ENCODE measurements at places on chromosomes 4 and X.

- DNase-seq = peak; percentile 85
These were observed at the start of gene INTU for GRCh38 chr4:127632420-127633403. INTU (plus strand) TSS chr4:127632957; CDS start chr4:127633035, 78 bp downstream.

DNA sequence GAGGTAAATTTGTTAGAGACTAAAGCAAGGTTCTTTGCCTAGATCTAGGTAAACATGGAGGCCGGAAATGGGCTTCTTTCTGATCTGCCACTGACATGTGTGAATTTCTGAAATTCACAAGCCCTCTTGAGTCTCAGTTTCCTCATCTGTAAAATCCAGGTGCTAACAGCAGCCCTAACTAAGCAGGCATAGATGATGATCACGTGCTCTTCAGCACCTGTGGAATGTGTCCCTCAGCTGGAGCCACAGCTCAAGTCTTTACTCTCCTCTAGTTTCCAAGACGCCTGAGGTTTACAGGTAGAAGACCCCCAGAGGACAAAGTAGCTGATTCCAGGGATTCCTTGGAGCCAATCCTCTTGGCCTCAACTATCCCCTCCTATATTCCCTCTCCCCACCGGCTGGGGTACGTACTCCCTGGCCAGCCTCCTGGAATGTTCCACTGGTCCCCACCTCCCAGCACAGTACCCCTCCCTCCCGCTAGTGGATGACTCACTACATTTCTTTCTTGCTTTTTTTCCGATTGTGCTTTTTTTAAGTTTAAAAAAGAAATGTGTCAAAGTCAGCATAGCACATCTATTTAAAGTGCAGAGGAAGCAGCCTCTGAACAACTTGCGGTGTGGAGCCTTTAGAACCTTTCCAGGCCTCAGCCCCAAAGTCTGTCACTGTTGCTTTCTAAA is 98.4 kb downstream of the PHKA2 start:
- DNase-seq = no peak

DNA sequence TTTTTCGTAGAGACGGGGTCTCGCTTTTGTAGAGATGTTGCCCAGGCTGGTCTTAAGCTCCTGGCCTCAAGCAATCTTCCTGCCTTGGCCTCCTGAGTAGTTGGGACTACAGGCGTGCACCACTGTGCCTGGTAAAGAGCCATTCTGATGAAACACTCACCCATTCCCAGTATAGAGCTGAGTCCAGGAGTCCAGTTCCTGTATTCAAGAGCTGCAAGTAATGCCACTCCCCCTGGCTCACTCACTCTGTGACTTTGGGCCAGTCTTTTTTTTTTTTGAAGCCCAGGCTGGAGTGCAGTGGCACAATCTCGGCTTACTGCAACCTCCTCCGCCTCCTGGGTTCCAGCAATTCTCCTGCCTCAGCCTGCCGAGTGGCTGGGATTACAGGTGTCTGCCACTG is 3.5 kb downstream of the CCDC22 start:
- no peak for DNase-seq

DNA sequence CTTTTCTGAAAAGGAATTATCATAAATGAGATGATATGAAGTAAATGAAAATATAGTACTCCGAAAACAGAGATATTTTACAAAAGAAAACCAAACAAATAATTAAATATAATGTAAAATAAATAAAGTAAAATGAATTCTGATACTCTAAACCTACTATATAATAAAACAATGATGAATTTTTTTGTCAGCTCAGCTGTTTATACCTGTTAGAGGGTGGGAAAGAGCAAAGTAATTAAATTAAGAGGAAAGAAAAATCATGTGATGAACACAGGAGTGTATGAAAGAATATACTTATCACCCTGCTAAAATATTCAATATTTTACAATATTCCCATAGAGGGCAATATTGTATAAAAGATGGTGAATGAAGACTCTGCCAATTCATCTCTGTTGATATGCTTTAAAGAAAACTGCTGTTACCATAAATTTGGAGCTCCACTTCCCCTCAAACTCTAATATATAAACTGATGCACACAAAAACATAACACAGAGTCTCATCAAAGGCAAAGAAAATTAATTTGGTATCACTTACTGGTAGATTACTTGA is 6.5 kb upstream of the NDST4 start:
- no peak for DNase-seq

- no peak for DNase-seq
These were observed 28.1 kb downstream of the KLHL8 start for GRCh38 chr4:87192145-87192919.

DNA sequence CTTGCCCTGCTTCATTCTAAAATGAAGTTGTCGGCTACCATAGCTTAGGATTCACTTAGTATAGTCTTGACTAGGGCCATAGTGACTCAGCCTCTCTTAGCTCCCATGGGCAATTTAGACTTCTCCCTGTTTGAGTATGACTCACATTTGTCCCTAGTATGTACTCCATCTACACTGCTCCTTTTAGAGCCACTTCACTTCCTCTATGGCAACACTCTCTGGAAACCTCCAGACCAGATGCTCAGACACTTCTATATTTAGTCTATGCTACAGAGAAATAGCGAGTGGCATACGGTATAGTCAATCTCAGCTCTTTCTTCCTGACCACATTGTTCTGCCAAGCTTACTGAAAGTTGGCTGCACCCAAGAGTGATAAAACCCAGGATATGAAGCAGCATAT is 11.2 kb downstream of the MEPE start:
- DNase-seq = no peak

DNA sequence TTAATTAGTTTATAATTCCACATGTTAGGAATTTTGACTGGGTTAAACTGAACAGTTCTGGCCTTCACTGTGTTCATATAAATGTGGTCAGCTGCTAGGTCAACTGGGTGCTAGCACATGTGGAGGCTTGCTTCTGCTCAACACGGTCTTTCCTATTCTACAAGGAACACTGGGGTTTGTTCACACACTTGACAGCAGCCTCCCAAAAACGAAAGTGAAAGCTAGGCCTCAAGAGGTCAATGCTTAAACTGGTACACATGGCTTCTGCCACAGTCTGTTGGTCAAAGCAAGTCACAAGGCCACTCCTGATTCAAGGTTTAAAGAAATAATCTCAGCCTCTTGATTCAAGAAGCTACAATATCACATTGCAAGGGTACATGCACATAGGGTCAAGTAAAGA is 126.5 kb downstream of the QDPR start:
- DNase-seq = peak; percentile 14

DNA sequence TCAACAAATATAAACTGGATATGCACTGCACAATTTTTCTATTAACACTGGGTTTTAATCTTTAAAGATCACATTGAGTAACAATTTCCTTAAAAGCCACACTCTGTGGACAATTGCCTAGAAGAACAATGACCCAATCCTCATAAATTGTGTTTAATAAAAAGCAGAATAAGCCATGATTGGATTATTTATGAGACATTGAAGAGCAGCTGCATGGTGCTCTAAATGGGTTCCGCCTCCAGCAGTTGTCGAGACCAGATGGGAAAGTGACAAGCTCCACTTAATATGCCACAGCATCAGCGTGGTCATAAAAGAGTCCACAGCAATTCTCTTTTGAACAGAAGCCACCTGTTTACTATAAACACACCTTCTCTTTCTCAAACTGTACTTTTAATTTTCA is 635.2 kb upstream of the FRG1 start:
- no peak for DNase-seq

DNA sequence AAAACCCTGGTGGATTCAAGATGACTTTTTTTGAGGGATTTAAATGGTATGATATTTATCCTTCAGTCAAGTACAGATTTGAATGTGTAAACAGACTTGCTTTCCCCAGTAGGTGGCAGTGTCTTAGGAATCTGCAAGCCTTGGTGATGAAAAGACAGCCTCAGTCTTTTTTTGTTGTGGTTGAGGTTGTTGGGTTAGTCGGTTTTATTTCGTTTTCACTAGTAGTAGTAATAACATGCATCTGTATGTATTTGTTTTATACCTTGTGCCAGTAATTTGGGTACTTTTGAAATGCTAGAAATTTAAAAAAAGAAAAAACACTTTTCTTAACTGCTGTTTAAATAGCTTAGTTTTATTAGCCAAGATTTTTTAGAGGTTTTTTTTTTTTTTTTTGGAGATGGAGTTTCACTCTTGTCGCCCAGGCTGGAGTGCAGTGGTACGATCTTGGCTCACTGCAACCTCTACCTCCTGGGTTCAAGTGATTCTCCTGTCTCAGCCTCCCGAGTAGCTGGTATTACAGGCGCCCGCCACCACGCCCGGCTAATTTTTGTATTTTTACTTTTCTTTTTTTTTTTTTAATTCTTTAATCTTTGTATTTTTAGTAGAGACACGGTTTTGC is 39.2 kb downstream of the COPS4 start:
- DNase-seq = peak; percentile 73

DNA sequence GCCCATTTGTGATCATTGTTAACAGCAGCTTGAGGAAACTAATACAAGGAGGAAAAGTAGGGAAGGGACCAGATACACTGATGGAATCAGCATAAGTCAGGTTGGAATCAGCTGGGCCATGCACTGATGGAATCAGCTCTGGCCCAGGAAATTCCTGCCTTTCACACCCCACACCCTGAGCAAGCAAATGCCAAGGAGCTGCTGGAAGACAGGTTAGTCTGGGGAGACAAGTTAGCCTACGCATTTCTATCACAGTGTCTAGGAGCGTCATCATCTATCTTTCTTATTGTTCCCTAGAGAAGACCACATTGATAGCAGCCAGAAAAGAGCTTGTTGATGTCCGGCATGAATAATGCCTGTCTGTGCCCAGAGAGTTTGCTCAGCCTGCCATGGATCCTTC is 16.2 kb upstream of the CEP135 start:
- no peak for DNase-seq

- no peak for DNase-seq
These were observed 172.4 kb downstream of the TLL1 start for GRCh38 chr4:166045457-166045856.

DNA sequence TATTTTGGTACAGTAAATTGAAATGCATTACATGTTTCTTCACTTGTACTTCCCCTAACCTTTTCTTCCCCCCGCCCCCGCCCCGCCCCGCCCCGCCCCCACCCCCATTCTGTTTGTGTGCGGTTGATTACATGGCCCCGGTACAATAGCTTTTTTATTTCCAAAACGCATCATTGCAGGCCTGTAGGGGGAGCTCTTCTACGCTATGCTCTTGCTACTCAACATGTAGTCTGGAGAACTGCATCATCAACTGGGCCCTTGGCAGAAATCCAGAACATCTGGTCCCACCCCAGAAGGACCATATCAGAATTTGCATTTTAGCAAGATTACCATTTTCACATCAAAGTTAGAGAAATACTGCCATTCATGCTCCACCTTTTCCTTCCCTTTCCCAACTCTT is 333.3 kb upstream of the DDX53 start:
- no peak for DNase-seq

DNA sequence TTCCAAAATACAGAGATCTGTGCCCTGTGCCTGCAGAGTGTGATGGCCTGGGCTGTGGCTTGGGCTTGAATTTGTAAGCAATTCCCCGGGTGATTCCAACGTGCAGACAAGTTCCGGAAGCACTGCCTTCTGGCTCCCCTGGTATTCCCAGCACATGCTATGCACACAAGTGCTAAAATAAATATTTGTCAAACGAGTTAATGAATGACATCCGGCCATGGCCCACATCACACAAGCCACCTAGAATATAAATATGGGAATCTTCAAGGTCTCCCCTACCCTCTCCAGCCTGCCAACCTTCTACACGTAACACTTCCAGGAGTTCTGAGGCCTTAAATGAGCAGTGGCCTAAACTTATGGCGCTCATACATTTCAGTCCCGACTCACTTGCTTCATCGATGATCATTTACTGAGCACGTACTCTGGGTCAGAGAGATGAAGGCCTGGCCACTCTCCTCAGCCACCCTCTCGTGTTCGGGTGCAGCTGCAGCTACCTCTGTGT is 21.3 kb downstream of the DCTD start:
- no peak for DNase-seq

DNA sequence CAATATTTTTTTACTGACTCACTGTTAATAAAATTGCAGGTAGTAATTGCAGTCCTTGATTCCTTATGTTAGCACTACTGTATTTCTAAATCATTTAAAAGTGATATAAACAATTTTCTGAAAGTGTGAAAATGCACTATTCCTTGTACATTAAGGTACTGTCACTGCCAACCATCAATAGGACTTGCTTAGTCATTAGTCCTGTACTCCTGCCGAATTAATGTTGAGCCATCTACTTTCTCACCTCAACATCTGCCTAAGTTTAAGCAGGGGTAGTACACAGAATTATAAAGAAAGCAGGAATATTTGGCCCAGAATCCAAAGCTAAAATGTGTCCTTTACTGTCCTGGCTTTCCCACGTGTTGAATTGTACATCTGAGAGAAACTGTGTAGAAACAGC is 87.0 kb upstream of the TRPC3 start:
- DNase-seq = no peak

- no peak for DNase-seq
These were observed 75.7 kb downstream of the AGTR2 start for GRCh38 chrX:116246261-116246660.

DNA sequence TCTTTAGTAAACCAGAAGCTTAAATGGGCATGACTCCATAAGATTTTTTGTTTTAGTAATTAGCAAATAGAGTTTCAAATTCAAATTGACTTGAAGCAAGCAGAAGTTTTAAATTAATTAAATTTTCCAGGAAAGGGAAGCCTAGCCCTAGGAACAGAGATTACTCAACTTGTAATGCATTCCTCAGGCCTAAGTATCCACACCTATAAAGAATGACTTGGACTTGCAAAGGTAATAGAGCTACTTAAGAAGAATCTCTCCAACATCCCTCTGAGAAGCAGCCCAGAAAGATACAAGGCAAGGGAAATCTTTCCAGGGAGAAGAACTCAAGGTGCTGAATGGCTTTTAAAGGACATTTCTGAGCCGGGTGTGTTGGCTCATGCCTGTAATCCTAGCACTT is 16.9 kb upstream of the TMPRSS11E start:
- no peak for DNase-seq

- no peak for DNase-seq
These were observed 631 bp downstream of the TMEM47 start for GRCh38 chrX:34656467-34656841.

DNA sequence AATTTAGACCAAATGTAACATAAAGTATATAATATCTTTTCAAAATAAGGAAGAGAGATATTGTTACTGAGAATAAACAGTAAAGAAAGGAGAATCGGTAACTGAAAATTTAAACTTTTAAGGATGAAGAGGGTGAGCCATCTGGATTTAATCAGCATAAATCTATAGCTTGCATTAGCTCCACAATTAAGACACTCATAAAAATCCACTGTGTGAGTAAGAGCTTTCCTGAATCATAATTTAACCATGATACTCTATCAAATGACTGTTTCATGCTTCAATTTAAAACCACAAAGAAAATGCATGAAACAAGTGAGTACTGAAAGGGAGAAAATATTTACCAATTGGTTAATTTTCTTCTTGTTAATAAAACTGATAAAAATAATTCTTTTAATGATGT is 951.5 kb upstream of the SLIT2 start:
- no peak for DNase-seq

DNA sequence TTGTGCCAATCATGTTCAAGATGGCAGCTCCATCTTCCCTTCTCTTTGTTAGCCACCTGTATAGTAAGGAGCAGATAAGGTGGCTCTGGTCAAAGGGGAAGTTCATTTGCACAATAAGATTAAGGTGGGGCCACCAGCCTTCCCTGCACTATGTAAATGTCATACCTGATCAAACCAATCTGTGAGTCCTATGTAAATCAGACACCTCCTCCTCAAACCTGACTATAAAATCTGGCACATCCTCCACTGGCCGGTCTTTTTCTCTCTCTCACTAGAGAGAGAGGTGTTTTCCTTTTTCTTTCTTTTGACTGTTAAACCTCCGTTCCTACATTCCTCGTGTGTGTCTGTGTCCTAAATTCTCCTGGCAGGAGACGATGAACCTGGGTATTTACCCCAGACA is 572.5 kb upstream of the AADAT start:
- DNase-seq = no peak

GRCh38 chr4:37599092-37599790 is 86.9 kb downstream of the RELL1 start:
- no peak for DNase-seq
